ENCODE measurements at places on chromosomes 6 and 20. TPM values are rescaled to one million over a fixed set of nuclear protein-coding genes. Genes with fewer than 3 reads are reported as not detected.

DNA sequence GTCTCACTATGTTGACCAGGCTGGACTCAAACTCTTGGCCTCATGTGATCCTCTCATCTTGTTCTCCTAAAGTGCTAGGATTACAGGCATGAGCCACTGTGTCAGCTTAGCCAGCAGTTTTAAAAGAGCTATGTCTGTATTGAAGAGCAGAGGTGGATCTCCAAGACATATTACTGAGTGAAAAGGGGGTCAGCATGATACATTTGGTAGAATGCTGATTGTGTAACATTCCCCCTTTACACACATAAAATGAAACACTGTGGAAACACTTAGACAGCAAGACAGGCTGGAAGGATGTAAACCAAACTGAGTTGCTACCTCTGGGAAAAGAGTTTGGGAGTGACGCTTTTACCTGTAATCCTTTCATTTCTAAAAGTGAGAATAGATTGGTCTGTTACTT is 1.7 kb upstream of the RIPOR3 start:
- H3K27ac ChIP-seq = no peak overlapping the region
- H3K36me3 ChIP-seq = no peaks in the 10 kb centered on the region
- peaks cover 31% of the 10 kb centered on the region for H3K4me1 ChIP-seq

- H3K36me3 ChIP-seq = peaks cover 40% of the 10 kb centered on the region
- no peak overlapping the region for H3K27ac ChIP-seq
- no peak overlapping the region for H3K4me3 ChIP-seq
- no peaks in the 10 kb centered on the region for H3K27me3 ChIP-seq
Observed at GRCh38 chr6:143867236-143867635, 3.0 kb downstream of the ZC2HC1B start.

RAB23 gene
- 14.6 TPM for total RNA-seq

DNA sequence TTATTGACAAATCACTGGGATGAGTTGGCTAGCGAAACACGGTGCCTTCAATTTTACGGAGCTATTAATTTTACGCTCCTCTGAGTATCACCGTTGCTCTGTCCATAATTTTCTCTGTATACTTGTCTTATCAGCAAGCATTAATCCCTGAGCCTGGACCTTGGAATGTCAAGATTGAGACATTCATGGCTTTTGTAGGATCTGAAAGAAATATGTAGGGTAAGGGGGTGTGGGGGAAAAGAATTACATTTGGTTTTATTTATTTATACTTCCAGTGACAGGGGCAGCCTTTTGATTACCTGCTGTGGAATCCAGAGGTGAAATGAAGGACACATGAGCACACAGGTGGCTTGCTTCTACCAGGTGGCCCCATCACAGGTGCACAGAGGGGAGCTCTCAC is 46.6 kb downstream of the DTD1 start:
- H3K36me3 ChIP-seq = peaks cover 9% of the 10 kb centered on the region
- H3K4me1 ChIP-seq = peaks cover 7% of the 10 kb centered on the region
- H3K27ac ChIP-seq = no peak overlapping the region
- no peak overlapping the region for H3K4me3 ChIP-seq
- DNase-seq = no peak
- no peaks in the 10 kb centered on the region for H3K27me3 ChIP-seq

DNA sequence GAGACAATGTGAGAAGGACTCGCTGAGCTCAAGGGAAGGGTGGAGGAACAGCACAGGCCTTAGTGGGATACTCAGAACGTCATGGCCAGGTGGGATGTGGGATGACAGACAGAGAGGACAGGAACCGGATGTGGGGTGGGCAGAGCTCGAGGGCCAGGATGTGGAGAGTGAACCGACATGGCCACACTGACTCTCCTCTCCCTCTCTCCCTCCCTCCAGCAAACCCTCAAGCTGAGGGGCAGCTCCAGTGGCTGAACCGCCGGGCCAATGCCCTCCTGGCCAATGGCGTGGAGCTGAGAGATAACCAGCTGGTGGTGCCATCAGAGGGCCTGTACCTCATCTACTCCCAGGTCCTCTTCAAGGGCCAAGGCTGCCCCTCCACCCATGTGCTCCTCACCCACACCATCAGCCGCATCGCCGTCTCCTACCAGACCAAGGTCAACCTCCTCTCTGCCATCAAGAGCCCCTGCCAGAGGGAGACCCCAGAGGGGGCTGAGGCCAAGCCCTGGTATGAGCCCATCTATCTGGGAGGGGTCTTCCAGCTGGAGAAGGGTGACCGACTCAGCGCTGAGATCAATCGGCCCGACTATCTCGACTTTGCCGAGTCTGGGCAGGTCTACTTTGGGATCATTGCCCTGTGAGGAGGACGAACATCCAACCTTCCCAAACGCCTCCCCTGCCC is 1.7 kb downstream of the TNF start:
- peaks cover 34% of the 10 kb centered on the region for H3K4me1 ChIP-seq
- H3K27me3 ChIP-seq = peaks cover 8% of the 10 kb centered on the region
- H3K4me3 ChIP-seq = no peak overlapping the region
- no peaks in the 10 kb centered on the region for H3K36me3 ChIP-seq
- H3K27ac ChIP-seq = no peak overlapping the region

DNA sequence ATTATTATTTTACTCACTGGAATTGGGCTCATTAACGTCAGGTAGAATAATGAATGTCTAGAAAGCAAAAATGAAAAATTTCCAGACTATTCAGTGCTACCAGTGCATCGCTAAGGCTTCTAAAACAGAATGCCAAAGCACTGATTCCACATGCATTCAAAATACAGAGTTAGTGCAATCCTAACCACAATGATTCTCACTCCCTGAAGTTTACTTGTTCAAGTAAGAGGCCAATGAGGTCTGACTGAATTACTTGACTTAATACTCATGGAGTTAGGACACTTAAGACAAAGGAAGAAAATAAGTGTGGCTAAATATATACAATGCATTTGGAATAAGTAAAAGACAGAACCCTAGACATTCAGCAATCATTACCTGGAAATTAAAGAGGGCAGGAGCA is 220.5 kb downstream of the PKHD1 start:
- H3K36me3 ChIP-seq = no peaks in the 10 kb centered on the region
- H3K27me3 ChIP-seq = no peaks in the 10 kb centered on the region
- no peak overlapping the region for H3K27ac ChIP-seq
- H3K4me3 ChIP-seq = no peak overlapping the region
- no peak for DNase-seq
- no peaks in the 10 kb centered on the region for H3K4me1 ChIP-seq

SLC12A5 gene
- total RNA-seq = not detected

PEDS1 gene
- 1.8 TPM for total RNA-seq

DNA sequence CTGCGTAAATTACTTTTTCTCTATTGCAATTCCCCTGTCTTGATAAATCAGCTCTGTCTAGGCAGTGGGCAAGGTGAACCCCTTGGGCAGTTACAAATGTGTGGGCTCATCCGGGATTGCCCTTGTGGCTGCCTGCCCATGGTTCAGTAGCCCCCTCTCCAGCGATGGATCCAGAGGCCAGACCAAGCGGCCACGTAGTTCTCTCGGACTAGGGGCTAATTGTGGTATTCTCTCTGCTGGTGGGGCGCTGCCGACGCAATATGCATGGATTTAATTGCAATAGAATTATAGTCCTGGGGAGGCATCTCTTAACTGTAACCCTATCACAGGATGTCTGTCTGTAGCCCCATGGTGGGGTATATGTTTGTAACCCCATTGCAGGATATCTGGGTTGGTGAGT is 64.3 kb upstream of the UNC93A start:
- no peaks in the 10 kb centered on the region for H3K36me3 ChIP-seq
- no peak overlapping the region for H3K4me3 ChIP-seq
- H3K27ac ChIP-seq = no peak overlapping the region

DNA sequence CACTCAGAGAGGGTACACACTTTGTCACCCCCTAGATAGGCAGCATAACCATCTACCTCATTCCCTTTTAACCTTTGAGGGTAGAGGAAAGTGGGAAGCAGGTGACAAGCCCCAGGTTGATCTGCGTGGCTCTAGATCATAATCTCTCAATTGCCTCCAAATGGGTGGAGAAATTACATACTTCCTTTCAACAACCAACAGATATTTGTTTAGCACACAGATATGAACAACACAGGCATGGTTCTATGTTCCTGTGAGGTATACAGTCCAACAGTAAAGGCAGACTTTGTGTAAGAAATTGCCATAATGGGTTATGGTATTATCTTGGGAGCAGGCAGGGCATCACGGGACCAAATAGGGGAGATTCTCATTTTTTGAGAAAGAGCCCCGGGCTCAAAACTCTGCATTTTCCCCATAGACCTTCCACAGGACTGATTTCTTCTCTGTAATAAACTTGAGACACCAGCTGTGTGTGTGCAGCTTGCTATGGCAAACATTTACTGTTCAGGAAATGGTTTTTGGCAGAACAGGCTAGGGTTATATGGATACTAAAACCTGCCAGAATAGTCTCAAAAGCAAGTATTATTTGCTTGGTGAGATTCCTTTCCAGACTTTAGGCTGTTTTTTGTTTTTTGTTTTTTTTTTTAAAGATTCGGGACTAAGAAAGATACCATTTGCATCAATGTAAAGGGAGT is 126.2 kb downstream of the CD164 start:
- H3K27ac ChIP-seq = peak overlapping the region; percentile 12
- no peaks in the 10 kb centered on the region for H3K4me1 ChIP-seq
- no peaks in the 10 kb centered on the region for H3K36me3 ChIP-seq
- H3K4me3 ChIP-seq = no peak overlapping the region

- H3K4me3 ChIP-seq = no peak overlapping the region
- no peak for DNase-seq
- no peaks in the 10 kb centered on the region for H3K27me3 ChIP-seq
- no peak overlapping the region for H3K27ac ChIP-seq
Observed at GRCh38 chr20:50313827-50314677, 123.4 kb downstream of the CEBPB start.

GRCh38 chr20:59124296-59125029 is 39.2 kb upstream of the ZNF831 start:
- H3K27ac ChIP-seq = no peak overlapping the region
- no peaks in the 10 kb centered on the region for H3K4me1 ChIP-seq
- H3K4me3 ChIP-seq = no peak overlapping the region

PKIB gene
- 7.6 TPM for total RNA-seq

PACSIN1 gene
- total RNA-seq = under 0.01 TPM

GRCh38 chr6:128078276-128078675 is 177.4 kb upstream of the THEMIS start:
- no peaks in the 10 kb centered on the region for H3K27me3 ChIP-seq
- no peak overlapping the region for H3K27ac ChIP-seq
- no peaks in the 10 kb centered on the region for H3K4me1 ChIP-seq
- H3K4me3 ChIP-seq = no peak overlapping the region

DNA sequence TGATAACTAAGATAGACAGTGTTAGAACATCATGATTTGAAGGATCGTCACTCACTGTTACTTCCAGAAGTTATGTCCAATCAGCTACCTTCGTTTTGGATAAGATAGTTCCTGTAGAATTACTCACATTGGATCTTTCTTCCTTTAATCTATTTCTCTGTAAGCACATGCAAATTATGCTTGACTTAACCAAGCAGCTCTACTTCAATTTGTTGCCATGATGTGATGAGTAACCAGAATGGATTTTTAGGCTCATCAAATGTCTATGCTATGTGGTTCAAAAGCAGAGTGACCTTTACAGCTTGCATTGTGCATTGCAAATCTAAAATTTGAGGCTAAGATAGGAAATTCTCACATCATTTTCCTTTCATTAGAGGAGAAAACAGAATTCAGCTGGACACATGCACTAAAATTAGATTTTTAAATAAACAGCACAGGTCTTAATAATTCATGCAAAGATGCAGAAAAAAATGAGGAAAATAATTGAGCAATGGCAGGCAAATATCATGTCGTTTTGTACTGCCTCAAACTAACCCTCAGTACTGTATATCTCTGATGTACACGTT is 76.7 kb upstream of the ZFP64 start:
- no peaks in the 10 kb centered on the region for H3K27me3 ChIP-seq
- no peaks in the 10 kb centered on the region for H3K4me1 ChIP-seq
- H3K27ac ChIP-seq = no peak overlapping the region
- no peak for DNase-seq
- H3K36me3 ChIP-seq = no peaks in the 10 kb centered on the region

- peaks cover 10% of the 10 kb centered on the region for H3K4me1 ChIP-seq
- no peak overlapping the region for H3K27ac ChIP-seq
- DNase-seq = no peak
- H3K36me3 ChIP-seq = no peaks in the 10 kb centered on the region
- no peak overlapping the region for H3K4me3 ChIP-seq
Observed at GRCh38 chr6:51857134-51857533, 230.3 kb downstream of the PKHD1 start.

DNA sequence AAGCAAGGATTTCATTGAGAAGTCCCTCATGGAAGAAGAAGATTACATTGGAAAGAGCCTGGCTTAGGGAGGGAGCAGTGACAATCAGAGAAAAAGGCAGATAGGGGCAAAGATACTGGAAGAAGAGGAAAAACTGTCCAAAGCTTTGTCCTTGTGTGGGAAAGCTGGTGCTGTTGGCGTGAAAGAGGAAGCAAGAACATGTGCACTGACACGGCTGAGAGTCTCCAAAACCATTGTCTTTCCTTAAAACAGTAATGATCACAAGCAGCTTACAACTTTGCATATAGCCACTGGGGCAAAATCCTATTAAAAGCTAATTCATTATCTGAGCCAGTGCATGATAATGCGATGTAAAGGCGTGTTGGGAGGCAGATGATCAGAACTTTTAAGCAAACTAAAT is 85.1 kb upstream of the ESR1 start:
- no peak for DNase-seq
- no peaks in the 10 kb centered on the region for H3K4me1 ChIP-seq
- no peak overlapping the region for H3K27ac ChIP-seq
- no peak overlapping the region for H3K4me3 ChIP-seq

GRCh38 chr20:59405226-59406200 is 105.1 kb downstream of the EDN3 start:
- DNase-seq = no peak
- no peak overlapping the region for H3K4me3 ChIP-seq
- no peak overlapping the region for H3K27ac ChIP-seq
- no peaks in the 10 kb centered on the region for H3K36me3 ChIP-seq

DNA sequence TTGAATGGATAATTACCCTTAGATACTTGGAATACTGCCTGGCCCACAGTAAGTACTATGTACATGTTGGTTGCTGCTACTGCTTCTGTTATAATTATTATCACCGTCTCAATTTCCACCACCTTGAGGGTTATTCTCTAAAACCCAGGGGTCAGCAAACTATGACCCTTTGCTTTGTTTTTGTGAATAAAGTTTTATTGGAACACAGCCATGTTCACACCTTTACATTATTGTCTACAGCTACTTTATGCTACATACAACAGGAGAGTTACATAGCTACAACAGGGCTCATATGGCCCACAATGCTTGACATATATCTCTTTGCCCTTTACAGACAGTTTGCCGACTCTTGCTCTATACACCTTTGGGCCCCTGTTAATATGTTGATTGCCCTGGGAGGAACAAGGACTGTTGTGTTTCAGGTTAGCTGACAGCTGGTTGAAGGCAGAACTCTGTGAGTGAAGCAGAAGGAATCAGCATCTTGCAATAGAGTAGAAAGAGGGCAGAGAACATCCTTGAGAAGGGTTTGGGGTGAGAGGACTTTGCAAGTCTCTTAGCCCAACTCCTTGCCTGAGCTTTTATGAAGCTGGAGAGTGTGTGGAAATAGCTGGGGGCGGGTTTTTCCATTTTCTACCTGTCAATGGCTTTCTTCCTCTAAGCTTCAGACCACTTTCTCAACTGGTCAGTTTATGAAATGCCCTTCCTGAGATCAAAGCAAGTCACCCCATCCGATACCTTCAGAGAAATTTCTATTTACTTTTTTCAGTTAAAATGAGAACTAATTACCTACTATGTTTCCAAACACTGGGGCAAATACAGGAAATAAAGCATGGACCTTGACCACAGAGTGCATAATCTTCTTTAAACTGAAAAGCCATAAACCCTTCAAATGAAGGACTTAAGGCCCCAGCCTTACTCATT is 3.5 kb upstream of the MEP1A start:
- no peaks in the 10 kb centered on the region for H3K36me3 ChIP-seq
- no peaks in the 10 kb centered on the region for H3K27me3 ChIP-seq
- H3K27ac ChIP-seq = no peak overlapping the region

Data from stomach (tissue), 19 donors.